ENCODE measurements at places on chromosomes 12 and 14.
A peak's percentile ranks its signal among the peaks of the same experiment; 100 is the strongest.

DNA sequence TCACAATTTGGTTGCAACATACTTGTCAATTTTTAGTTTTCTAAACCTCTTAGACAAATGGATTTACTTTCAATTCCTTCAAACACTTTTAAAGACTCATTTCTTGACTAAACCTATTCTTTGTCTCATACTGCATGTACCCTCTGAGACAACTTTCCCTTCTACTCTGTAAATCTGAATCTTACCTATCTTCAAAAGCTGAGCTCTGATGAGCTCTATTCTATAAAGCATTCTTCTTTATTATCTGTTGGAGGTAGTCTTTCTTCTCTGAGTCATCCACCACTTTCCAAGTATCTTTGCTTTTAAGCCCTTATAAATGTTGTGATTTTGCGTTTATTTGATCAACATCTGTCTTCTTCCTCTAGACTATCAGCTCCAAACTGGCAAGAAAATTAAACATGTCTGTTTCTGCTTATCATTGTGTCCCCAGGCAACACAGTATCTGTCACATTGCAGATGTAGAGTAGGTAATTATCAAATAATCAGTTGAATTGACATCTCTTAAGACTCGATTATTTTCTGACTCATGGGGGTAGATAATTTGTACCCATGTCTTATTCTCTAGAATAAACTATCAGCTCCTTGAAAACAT is 265.6 kb upstream of the FAR2 start:
- DNase-seq, result no peak

GRCh38 chr14:105629886-105630215 is 103.5 kb downstream of the TMEM121 start:
- DNase-seq, result no peak

DNA sequence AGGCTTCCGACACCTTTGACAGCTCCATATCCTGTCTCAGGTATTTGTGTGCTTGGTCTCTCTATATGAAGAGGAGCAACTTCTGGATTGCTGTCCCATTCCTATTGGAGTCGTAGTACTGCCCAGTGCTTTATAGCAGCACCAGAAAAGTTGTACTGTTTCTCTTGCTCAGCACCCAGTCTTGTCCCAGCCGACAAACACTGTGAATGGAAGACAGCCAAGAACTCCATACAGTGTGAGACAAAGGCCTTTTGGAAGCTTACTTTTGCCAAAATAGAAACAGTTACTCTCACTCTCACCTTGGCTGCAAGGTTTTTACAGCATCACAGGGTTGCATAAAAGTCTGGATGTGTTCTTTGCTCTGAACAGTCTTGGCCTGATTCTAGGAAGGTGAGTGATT is 105.3 kb downstream of the TGFB3 start:
- DNase-seq, result no peak

DNA sequence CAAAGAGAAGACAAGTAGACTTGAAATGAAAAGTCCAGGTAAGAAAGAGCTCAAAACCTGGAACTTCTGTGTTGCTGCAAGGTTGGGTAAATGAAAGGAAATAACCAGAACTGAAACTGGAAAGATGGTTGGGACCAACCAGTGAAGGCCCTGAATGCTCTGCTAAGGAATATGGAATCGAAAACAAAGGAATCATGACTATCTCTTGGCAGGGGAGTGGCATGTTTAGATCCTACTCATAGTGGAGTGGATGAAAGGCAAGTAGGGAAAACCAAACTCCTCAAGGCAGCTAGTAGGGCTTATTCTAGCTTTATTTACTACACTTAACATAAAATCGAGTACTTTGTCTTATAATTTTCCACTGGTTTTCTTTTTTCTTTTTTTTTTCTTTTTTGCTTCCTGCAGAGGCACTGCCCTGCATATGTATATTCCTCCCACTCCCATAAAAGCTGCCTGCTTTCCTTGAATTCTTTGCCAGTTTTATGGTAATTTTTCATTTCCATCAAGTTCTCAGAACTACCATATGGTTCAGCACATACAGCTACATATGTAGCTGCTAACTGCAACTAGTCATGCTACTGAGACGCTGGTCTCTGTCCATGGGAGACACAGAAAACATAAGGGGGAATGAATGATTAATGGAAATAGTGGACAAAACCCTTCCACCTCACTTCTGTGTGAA is 247.1 kb upstream of the TMTC1 start:
- DNase-seq, result no peak

- DNase-seq, result no peak
These were observed 99.4 kb upstream of the PLEKHA5 start for GRCh38 chr12:19030180-19030579.

DNA sequence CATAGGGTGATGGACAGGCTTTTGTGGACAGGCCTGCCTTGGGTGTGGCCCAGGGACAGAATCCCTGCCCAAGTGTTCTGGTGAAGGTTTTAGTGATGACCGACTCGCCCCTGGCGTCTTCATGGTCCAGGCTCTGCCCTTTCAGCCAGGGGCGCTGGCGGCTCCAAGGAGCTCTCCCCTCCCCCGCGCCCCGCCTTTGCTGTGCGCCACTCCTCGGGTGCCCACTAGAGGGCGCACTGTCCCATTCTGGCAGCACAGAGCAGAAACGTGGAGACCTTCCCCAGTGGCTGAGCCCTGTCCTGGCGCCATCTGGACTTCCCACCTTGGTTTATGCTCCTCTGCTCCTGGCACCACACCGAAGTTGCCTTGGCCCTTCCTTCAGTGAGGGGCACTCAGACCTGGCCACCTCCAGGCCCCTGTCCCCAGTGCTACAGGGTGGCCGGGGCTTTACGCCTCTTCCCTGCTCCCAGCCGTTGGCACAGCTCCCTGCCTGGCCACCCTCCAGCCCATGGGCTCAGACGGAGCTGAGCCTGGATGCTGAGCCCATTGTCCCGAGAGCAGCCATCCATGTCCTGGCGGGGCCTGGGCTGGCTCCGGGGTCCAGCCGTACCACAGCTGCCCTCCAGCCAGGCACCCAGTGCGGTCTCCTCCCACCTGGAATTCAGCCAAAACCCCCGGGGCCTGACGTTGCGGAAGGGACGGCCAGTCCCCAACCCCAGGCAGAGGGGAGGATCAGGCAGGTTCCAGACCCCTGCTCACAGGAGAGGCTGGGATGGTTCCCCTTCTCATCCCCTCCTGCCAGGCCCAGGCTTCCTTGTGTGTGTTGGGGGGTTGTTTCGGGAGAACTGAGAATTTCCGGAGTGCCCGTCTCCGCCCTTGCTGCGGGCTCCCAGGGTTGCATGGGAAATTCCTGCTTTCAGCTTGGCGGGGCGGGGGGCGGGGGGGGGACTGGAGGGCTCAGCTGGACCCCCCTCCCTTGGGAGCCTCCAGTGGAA is 5.6 kb upstream of the CRIP1 start:
- peak; percentile 94 for DNase-seq

GRCh38 chr12:3988519-3989217 is 115.5 kb upstream of the PARP11 start:
- DNase-seq, result no peak

DNA sequence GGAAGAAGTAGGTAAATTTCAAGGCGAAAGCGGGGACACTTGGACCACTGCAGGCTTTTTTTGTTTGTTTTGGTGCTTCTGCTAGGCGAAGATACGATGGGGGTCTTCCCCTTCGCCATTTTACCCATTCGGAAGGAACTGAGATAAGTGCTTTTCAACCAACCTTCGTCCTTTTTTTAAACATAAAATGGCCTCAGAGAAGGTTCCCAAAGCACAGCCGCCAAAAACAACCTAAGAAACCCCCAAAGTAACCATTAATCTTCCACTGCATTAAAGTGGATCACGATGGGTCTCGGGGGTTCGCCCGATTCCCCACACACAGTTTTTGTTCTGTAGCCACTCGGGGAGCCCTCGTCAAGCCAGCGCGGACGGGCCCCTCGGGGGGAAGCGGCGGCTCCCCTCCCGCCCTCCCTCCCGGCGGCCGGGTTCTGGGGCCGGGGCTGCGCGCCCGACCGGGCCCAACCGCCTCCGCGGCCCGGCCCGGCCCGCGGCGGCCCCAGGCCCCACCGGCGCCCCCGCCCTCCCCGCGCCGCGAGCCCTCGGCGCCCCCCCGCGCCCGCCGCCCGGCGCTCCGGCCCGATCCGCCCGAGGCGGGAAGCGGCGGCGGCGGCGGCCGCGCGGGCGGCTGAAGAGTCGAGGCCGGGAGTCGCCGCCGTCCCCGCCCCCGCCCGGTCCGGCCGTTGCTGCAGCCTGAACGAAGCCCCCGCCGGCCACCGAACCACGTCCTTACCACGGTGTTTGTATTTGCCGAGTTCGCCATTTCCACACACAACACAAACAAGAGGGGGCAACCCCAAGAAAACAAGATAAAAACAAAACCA is 790 bp downstream of the GTF2A1 start:
- DNase-seq, result peak; percentile 44

DNA sequence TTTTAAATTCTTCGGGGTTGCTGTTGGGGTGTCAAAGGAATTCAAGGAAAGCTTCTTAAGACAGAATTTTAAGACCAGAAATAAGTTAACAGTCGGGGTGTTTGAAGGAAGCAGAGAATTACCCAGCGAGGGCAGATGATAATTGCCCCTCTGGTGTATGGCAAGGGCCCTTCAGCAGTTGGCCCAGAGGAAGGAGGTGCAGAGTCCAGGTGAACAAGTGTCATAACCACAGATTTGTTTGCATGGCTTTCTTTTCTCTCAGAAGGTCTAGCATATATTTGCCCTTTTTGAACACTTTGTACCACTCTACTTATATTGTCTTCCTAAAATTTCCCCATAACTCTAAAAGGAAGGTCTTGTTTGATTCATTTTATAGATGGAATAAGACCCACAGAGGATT is 1.8 kb downstream of the PDE6H start:
- no peak for DNase-seq

DNA sequence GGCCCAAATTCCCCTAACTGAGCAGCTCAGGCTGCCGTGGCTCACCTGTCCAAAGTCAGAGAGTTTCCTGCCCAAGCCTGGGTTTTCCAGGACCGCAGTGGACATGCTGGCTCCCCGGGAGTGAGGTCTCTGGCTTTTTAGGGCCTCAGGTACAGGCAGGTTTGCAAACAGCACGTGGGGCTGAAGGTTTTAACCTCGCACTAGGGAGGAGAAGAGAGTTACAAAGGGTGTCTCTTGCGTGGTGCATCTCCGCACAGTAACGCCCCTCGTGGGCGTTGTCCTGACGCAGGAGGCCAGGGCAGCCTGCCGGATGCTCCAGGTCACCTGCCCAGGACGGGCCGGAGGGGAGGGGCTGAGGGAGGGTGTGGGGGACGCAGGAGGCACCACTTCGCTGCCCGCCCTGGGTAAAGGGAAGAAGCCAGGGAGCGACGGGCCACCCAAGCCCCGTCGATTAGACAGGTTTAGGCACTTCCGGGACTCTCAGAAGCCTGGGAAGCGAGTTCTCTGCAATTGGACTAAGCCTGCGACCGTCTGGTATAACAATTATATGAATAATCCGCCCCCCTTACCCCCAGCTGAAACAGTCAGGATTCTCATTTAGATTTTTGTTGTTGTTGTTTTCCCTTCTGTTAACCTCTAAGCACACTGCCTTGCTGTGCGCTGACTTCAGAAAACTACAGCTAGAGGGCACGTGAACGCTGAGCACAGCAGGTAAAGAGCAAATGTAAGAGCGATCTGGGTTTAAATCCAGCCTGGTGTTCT is at the start of gene PAH:
Gene PAH (minus strand): TSS at position 219 of the 762 bp plus-strand sequence. CDS start 114 bp downstream, at position 105.
- no peak for DNase-seq

DNA sequence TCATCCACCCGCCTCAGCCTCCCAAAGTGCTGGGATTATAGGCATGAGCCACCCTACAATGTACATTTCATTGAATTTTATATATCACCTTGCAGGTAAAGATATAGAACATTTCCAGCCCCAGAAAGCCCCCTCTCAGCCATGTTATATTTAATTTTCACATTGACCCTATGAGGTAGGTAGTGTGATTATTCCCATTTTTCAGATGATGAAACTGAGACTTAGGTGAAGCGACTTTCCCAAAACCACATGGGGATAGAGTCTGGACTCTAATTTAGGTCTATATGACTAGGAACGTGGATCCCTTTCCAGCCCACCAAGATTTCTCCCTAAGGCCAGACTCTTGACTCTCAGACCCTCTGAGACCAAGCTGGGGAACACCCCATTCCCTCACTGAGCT is 15.7 kb upstream of the POP5 start:
- no peak for DNase-seq

GRCh38 chr14:68623307-68623706 is 169.6 kb downstream of the ZFP36L1 start:
- no peak for DNase-seq

GRCh38 chr12:121776190-121777098 is 17.0 kb downstream of the RHOF start:
- peak; percentile 92 for DNase-seq

DNA sequence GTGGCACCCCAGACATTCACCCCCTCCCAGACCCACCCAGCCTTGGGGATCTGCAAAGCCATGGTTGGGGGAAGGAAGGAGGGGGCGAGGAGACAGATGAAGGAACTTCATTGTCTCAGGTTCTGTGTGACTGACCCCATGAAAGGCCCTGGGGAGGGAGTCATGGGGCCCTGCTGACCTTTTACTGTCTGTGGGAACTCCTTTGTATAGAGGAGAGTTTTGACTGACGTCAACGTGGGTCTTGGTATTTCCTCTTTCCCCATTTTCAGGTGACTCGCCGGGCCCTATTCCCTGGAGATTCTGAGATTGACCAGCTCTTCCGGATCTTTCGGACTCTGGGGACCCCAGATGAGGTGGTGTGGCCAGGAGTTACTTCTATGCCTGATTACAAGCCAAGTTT is 3.1 kb upstream of the RAB5B start:
- DNase-seq, result no peak

DNA sequence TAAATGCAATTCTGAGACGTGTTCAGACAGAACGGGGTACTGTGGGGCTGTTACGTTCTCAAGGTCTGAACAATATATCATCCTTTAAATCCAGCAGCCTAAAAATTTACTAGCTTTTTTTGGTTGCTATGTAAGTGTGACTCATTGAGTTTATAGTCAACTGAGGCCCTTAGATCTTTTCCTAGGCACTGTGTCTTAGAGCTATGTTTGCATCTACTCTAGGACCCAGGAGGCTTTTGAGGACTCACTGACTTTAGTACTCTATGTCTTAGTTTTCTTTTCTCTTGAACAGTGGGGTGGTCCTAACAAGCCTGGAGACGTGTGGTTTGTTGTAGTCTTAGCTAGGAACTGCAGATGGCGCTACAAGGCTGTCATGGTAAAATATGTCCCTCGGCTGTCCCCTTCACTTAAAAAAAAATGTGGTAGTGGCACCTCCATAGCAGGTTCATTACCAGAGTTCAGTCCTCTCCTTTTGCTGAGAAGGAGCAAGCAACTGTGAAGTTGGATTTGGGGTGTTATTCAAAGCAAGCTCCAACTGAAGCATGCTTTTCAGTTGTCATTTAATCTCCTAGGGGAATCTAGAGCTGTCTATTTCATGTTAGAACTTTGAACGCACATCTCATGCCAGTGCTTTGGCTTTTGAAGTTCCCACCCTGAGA is 8.7 kb upstream of the SPATS2 start:
- peak; percentile 71 for DNase-seq

DNA sequence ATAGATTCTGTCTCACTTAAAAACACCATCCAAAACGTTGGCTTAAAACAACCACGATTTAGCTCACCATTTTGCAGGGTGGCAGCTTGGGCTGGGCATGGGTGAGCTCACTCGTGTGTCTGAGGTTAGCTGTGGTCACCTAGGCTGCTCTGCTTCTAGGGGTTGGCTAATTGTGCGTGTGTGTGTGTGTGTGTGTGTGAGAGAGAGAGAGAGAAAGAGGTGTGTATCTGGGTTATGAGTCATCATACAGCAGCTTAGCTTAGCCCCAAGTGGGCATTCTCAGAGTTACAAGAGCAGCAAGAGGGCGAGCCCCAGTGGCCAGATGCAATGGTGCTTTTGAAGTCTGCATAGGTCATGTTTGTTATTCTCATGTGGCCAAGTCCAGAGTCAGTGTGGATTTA is 6.0 kb downstream of the FBXW8 start:
- DNase-seq, result peak; percentile 81

GRCh38 chr14:60250257-60251035 is 1.4 kb downstream of the PPM1A start:
- DNase-seq, result no peak

GRCh38 chr12:4587108-4587507 is 25.1 kb downstream of the DYRK4 start:
- no peak for DNase-seq

All from activated CD4-positive, alpha-beta T cell treated with anti-CD3 and anti-CD28 coated beads, Interleukin-2, Interleukin-6, amounts not matched to agents 100 ng/mL and 50 ng/mL, durations not matched to agents 16 hours and 8 hours (primary cell).